ENCODE measurements at places on chromosomes 16 and 17. TPM values are rescaled to one million over a fixed set of nuclear protein-coding genes. Genes with fewer than 3 reads are reported as not detected.

GRCh38 chr16:86203557-86204275 is 304.8 kb downstream of the IRF8 start:
- DNase-seq: no peak

- DNase-seq: no peak
These were observed 146.4 kb downstream of the RBFOX3 start for GRCh38 chr17:79464318-79465010.

DNA sequence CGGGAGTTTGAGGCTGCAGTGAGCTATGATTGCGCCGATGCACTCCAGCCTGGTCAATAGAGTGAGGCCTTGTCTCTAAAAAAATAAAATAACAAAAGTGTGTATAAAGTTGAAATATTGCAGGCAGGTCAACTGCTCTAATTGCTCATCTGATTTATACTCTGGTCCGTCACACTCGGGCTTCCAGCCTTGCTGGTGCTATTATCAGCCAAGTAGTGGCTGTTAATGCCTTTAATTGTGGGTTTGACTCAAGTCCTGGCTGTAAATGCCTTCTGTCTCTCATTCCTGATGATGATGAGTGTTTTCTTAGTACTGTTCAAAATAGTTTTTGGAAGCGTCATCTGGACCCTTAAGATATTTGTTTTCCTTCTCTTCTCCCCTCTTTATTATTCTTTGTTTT is 18.4 kb downstream of the SYT17 start:
- no peak for DNase-seq

DNA sequence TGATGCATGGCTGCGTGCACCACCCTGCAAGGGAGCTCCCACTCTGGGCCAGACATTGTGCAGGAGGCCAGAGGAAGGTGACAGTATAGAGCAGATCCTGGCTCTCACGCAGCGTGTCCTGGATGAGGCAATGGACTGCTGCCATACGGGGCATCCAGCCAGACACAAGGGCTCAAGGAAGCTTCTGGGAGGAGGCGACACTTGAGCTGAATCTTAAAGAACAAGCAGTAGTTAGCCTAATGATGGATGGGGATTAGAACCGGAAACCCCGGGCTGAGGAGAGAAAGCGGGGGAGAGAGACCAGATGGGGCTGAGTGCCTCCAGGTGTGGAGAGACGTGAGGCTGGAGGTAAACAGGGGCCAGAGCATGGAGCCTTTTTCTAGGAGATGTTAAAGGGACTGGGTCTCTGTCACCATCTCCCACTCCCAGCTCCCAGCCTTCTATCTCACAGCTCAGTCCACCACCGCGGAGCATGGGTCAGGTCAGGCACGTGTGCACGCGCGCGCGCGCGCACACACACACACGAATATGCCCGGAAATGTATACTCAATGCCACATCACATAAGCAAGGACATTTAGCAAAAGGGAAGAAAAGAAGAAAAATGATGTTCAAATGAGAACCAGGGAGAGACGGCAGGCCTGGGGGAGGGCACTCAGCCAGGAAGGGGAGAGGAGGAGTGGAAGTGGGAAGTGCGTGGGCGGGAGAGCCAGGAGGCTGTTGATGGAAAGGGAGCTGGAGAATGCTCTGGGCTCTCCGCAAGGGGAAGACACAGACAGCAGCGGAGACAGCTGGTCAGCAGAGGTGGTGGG is 46.3 kb downstream of the CCDC42 start:
- peak; percentile 70 for DNase-seq

GRCh38 chr16:65600629-65601028 is 478.8 kb upstream of the CDH11 start:
- no peak for DNase-seq

DNA sequence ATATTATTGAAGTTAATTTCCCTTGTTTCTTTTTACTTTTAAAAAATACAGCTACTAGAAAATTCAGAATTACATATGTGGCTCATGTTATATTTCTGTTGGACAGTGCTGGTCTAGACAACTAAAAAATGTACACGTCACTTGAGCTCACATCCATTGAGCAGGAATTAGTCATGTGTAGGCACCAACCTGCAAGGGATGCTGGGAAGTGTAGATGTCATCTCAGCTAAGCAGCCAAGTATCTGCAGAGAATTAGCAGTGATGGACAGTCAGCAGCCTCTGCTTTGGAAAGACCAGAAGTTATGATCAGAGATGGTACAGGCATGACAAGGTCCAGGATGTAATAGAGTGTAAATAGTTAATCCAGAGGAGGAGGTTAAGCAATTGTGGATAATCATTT is 87.1 kb upstream of the HS3ST2 start:
- DNase-seq: no peak

GRCh38 chr16:22191532-22192260 is 14.4 kb upstream of the EEF2K start:
- DNase-seq: no peak

DNA sequence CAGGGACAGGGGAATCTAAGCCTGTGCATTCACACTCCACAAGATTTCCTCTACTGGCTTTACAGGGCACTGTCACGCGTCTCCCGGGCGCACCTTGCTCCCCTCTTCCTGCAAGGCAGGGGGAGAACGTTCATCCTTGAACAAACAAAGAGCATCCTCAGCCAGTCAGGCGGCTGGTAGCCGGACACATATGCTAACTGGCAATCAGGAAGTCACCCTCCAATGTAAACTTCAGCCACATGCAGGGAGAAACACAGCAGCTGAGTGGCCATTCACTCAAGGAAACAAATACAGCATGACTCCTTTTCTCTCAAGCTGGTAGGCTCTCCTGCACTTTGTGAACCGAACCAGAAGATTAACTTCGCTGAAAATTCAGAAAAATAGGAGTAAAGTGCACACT is 10.8 kb upstream of the HSBP1 start:
- no peak for DNase-seq

DNA sequence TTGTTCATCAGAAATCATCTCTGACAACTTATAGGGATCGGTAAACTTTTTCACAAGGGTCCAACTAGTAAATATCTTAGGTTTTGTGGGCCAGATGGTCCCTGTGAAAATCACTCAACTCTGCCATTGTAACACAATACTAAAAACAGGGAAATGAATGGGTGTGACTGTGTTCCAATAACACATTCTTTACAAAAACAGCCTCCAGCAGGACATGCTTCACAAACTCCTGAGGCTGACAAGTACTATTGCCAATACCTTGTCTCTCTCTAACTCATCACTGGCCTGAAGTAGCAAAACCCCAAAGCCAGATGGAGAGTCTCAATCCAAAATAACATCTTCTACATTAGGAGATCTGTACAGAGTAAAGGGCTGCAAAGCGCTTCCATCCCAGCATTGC is 312.3 kb downstream of the TOX3 start:
- DNase-seq: no peak

DNA sequence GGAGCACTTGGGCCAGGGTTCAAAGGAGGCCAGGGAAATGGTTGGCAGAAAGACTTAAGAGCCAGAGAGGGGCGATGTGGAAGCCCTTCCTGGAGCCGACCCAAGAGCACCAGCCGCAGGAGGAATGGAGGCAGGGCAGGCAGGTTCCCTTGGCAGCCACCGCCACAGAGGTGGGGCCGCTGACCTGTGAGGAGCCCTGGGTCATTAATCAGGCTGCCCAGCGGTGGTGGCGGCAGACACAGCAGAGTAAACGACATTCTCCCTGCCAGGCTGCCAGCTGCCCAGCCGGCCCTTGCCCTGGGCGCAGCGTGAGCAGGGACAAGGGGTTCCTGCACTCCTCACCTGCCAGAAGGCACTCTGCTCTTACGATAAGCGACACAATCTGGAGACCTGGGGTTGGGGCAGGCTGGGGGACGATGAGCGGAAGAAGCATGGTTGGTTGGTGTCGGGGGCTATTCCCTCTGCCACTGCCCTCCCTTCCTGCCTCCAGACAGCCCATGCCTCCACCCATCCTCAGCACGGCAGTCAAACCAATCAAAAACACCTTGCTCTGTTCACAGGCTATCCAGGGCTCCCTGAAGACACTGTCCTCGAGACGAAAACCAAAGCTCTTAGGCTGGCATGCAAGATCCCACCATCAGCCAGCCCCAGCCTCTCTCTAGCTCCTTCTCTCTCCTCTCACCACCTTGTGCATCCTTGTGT is 40.9 kb downstream of the PLXDC1 start:
- no peak for DNase-seq

GRCh38 chr17:2691965-2692780 is 19.4 kb downstream of the CLUH start:
- DNase-seq: no peak

GRCh38 chr16:15491411-15491810 is 57.0 kb downstream of the BMERB1 start:
- no peak for DNase-seq

DNA sequence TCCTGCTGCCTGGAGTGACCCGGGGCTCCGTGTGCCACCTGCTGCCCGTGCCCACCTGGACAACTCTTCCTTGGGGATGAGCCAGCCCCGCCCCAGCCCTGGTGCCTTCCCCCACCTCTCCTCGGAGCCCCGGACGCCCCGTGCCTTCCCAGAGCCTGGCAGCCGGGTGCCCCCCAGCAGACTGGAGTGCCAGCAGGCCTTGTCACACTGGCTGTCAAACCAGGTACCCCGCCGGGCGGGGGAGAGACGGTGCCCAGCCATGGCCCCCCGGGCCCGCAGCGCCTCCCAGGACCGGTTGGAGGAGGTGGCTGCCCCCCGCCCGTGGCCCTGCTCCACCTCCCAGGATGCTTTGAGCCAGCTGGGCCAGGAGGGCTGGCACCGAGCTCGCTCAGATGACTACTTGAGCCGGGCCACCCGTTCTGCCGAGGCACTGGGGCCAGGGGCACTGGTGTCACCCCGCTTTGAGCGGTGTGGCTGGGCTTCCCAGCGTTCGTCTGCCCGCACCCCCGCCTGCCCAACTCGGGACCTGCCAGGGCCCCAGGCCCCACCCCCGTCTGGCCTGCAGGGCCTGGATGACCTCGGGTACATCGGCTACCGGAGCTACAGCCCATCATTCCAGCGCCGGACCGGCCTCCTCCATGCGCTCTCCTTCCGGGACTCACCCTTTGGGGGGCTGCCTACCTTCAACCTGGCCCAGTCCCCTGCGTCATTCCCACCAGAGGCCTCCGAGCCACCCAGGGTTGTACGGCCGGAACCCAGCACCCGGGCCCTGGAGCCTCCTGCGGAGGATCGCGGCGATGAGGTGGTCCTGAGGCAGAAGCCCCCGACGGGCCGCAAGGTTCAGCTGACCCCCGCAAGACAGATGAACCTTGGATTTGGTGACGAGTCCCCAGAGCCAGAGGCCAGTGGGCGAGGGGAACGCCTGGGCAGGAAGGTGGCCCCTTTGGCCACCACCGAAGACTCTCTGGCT is 38.4 kb downstream of the ARHGAP23 start:
- no peak for DNase-seq

DNA sequence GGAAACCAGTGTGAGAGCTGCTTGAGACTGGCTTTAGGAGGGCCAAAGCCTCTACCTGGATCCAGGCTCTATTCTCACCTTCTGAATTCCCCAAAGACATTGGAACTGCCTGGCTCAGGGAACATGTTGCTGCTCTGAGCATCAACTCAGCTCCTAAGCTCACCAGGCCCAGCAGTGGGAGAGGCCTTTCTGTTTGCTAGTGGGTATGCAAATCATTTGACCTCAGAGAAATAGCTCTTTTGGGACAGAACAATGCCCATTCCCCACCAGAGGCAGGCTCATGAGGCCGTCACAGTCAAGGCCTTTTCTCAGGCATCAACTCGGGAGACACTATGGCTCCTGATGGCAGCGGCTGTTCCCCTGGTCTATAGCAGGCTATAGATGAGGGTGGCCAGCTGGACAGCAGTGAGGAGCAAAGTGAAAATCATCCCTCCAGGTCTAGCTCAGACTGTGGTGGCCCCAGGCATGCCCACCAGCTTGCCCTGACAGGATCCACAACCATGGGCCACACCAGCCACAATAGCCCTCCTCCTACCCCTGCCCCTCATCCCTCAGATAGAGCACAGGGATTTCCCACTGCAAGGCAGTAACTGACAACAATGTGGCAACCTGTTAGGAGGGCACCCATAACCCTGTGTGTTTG is 30.4 kb upstream of the GFOD2 start:
- no peak for DNase-seq

DNA sequence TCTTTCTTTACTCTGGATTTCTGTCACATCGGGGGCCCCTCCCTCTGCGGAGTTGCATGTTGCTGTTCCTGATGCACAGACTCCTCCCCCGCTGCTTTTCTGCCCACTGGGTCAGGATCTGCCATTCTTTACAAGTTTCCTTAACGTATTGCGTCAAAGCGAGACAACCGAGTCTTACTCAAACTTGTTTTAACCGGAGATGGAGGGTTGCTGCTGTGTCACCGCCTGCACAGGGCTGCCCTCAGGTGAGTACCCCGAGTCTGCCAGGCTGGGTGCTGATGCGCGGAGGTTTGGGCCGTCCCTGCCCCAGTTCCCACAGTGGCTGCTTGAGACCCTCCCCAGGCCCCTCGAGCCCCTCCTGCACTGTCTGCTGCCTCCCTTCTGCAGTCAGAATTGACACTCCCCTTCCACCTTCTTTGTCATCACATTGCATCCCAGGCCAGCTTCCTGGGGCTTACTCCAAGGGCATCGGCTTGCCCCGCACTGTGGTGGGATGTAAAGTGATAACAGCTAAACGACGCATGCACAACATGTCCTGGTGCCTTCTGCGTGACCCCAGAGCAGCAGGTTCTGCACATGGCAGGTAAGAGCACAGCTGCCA is 19.3 kb downstream of the CARHSP1 start:
- no peak for DNase-seq

GRCh38 chr16:24853830-24854229 is 8.1 kb downstream of the SLC5A11 start:
- no peak for DNase-seq

DNA sequence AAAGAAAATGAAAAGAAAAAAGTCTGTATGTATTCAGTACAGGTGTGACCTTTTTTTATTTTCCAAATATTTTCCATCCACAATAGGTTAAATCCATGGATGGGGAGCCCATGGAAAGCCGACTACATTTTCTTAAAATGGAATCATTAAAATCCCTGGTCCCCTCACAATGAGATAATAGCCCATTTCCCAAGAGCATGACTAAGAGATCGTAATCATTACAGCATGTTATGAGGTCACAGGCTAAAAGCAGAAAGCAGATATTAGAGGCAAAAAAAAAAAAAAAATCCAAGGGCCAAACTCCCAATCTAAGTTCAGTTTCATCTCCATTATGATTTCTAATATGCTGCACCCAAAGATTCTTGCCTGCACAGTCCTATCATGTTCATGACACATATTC is 44.7 kb downstream of the CYTH1 start:
- DNase-seq: no peak

CLEC3A gene
- 0.49 TPM for polyA plus RNA-seq

PLA2G10 gene
- not detected for polyA plus RNA-seq

HSD17B1 gene
- polyA plus RNA-seq: 5.2 TPM

AKTIP gene
- polyA plus RNA-seq: 75.4 TPM

SPN gene
- 0.96 TPM for polyA plus RNA-seq

CDRT15 gene
- polyA plus RNA-seq: not detected
